ENCODE measurements at places on chromosomes 1 and 21. TPM values are rescaled to one million over a fixed set of nuclear protein-coding genes. Genes with fewer than 3 reads are reported as not detected.
A peak's percentile ranks its signal among the peaks of the same experiment; 100 is the strongest.

The TMEM200B gene
- total RNA-seq: 0.57 TPM

The CELA2B gene
- total RNA-seq: 0.28 TPM

The CRABP2 gene
- total RNA-seq: 20.7 TPM

The TAF12 gene
- 49.5 TPM for total RNA-seq

The DAB1 gene
- 0.09 TPM for total RNA-seq

The OR2L5 gene
- total RNA-seq: 0.05 TPM

The LYSMD1 gene
- total RNA-seq: 11.9 TPM

The BTBD8 gene
- 2.9 TPM for total RNA-seq

The ESPN gene
- 1.0 TPM for total RNA-seq

The VANGL2 gene
- total RNA-seq: 2.0 TPM

The RNF115 gene
- total RNA-seq: 8.8 TPM

The VHLL gene
- total RNA-seq: not detected

- no peaks in the 10 kb centered on the region for H3K4me1 ChIP-seq
- H3K36me3 ChIP-seq: no peaks in the 10 kb centered on the region
- H3K4me3 ChIP-seq: no peak overlapping the region
- H3K27me3 ChIP-seq: no peaks in the 10 kb centered on the region
Measured at GRCh38 chr1:27504588-27505419, 14.8 kb upstream of the WASF2 start.

DNA sequence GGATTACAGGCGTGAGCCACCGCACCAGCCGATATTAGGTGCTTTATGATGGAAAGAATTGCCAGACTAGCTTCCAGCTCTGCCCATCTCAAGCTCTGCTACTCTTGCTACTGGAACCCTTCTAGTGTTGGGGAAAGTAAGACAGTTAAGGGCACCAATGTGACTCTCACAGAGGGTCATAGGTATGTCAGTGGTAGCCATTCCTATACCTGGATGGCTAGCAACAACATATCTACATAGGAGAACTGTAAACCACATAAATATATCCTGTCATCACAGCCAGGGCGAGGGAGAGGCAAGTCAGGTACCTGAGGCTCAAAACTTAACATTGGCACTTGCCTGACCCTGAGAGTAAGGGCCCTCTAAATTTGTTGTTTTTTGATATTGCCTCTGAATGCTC lies 1.7 kb upstream of the RHOU start:
- peaks cover 10% of the 10 kb centered on the region for H3K4me1 ChIP-seq
- H3K27me3 ChIP-seq: peaks cover 7% of the 10 kb centered on the region
- no peak overlapping the region for H3K4me3 ChIP-seq
- no peak overlapping the region for H3K27ac ChIP-seq
- no peak for DNase-seq
- H3K36me3 ChIP-seq: no peaks in the 10 kb centered on the region

DNA sequence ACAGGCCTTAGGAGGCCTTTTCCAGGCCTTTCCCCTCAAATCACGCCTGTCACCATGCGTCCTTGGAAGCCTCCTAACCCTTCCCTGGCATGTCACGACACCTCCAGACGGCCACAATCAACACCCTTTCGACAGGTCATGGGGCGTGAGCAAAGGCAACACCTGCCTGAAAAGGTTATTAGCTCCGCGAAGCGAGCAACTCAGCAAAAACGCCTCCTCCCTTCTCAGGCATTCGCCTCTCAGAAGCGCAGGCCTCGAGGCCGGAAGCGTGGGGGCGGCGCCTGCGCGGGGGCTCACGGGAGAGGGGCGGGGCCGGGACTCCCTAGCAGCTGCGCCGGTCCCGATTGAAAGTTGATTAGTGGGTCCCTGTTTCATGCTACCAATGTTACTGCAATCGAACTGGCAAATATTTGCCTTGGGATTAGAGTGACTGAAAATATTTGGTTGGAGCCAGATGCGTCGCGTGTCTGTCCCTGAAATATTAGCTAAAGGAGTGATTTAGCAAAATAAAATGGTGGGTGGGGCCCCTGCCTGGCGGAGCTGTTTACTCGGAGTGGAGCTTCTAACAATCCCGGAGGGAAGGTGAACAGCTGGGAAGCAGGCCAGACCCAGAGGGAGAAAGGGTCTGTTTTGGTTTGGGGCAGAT lies 44.9 kb downstream of the GFI1 start:
- no peak overlapping the region for H3K27ac ChIP-seq
- H3K4me1 ChIP-seq: peaks cover 6% of the 10 kb centered on the region
- no peaks in the 10 kb centered on the region for H3K36me3 ChIP-seq
- no peaks in the 10 kb centered on the region for H3K27me3 ChIP-seq

GRCh38 chr1:23575226-23575810 lies 16.0 kb upstream of the ID3 start:
- peaks cover 57% of the 10 kb centered on the region for H3K4me1 ChIP-seq
- H3K27me3 ChIP-seq: no peaks in the 10 kb centered on the region
- DNase-seq: no peak
- H3K27ac ChIP-seq: no peak overlapping the region
- H3K36me3 ChIP-seq: no peaks in the 10 kb centered on the region

GRCh38 chr1:40783001-40783905 lies at the start of gene KCNQ4:
Gene KCNQ4 (plus strand): TSS chr1:40783787. CDS start chr1:40784094, 307 bp downstream.
- no peak for DNase-seq
- H3K36me3 ChIP-seq: no peaks in the 10 kb centered on the region
- H3K4me1 ChIP-seq: peaks cover 10% of the 10 kb centered on the region
- peak within 1 kb of the TSS; percentile 53 for H3K4me3 ChIP-seq
- H3K27me3 ChIP-seq: peaks cover 30% of the 10 kb centered on the region

GRCh38 chr1:22398656-22399420 lies 52.8 kb upstream of the ZBTB40 start:
- no peak for DNase-seq
- H3K36me3 ChIP-seq: no peaks in the 10 kb centered on the region
- H3K4me1 ChIP-seq: no peaks in the 10 kb centered on the region
- no peak overlapping the region for H3K4me3 ChIP-seq

GRCh38 chr1:163273766-163274441 lies 47.9 kb upstream of the NUF2 start:
- H3K4me3 ChIP-seq: no peak overlapping the region
- no peak for DNase-seq
- no peaks in the 10 kb centered on the region for H3K36me3 ChIP-seq
- no peak overlapping the region for H3K27ac ChIP-seq
- no peaks in the 10 kb centered on the region for H3K27me3 ChIP-seq

DNA sequence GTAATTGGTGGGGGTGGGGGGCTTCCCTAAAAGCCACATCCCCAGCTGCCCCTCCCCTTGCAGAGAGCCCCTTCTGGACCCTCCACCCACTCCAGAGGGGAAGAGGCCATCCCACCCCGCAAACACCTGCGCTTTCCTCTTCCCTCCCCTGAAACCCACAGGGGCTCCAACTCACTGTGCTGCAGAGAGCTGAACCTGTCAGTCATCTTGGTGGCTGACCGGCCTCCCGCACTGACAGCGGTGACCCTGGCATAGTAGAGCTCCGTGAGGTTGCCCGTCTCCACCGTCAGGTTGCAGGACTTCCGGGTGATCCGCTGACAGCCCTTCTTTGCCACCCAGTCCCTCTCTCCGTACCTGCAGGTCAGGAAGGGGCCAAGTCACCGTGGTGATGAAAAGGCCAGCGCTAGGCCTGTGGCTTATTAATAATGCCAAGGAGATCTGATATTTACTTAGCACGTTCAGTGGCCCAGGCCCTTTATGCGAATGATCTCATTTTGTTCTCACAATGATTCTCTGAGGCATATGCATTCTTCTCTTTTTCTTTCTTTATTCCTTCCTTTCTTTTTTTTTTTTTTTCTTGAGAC lies 5.9 kb downstream of the IL22RA1 start:
- no peak overlapping the region for H3K4me3 ChIP-seq
- no peaks in the 10 kb centered on the region for H3K27me3 ChIP-seq

GRCh38 chr1:23692308-23692871 lies 784 bp downstream of the RPL11 start:
- no peak for DNase-seq

DNA sequence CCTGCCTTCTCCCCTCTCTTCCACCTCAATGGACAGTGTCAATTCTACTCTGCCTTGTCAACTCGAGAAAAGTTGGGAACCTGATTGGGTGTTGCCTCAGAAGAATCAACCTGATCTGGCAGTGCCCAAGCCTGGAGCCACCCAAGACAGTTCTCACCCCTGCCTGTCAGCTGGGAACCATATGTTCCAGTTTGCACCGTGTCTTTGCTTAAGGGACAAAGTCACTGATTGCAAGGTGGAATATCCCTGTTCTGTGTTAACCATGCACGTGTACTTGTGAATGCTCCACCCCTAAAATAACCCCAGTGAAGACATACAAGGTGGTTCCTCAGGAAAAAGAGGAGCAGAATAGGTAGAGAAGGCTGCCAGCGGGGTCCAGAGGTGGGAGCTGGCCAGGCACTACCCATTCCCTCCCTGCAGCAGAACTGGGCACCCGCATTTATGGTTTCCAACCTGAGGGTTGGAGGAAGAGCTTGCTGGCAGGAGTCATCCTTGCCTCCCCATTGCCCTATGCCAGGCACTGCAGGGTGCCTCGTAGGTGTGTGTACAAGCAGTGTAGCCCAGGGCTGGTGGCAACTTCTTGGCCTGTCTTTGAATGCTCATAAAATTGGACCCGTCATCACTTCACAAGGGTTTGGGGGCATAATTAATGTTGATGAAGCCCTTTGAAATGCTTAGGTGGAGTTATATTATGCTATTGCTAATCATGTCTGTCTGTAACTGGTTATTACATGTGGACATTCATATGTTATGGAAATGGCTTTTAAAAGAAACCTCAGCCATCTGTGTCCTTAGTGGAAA lies 11.3 kb downstream of the NIPAL3 start:
- DNase-seq: no peak
- peaks cover 4% of the 10 kb centered on the region for H3K4me1 ChIP-seq
- no peaks in the 10 kb centered on the region for H3K27me3 ChIP-seq
- H3K27ac ChIP-seq: no peak overlapping the region
- H3K4me3 ChIP-seq: no peak overlapping the region

GRCh38 chr1:239189998-239190512 lies 196.3 kb upstream of the CHRM3 start:
- no peak overlapping the region for H3K27ac ChIP-seq
- no peaks in the 10 kb centered on the region for H3K4me1 ChIP-seq
- H3K27me3 ChIP-seq: no peaks in the 10 kb centered on the region
- DNase-seq: no peak

GRCh38 chr1:109547463-109548320 lies 723 bp upstream of the GNAI3 start:
- H3K27me3 ChIP-seq: no peaks in the 10 kb centered on the region
- H3K27ac ChIP-seq: peak overlapping the region; percentile 97
- no peaks in the 10 kb centered on the region for H3K36me3 ChIP-seq
- H3K4me3 ChIP-seq: peak overlapping the region; percentile 77

DNA sequence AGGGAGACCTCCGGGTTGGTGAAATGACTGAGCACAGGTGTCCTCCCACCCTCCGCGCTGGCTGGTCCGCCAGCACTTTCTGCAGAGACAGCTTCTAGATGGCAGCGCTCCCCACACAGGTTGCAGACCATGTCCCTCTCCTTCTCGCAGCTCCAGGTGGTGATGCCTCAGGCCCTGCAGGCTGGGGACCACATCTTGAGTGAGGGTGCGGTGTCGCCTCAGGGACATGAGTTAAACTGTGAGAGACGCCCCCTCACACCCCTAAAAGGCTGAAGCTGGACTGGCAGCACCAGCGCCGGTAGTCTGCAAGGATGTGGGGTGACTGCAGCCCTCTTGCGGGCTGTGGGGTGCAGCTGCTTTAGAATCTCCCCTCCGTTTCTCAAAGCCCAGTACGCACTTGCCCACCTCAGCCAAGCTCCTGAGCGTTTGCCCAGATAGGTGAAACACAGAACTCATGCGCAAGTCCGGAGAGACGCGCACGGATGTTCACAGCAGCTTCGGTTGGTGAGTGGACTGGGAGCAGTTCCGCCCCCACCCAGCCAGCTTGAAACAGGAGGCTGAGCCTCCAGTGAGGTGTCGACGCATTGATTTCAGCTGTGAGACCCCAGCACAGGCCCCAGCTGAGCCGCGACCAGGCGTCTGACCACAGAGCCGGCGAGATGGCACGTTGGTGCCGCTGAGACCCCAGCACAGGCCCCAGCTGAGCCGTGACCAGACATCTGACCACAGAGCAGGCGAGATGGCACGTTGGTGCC lies 28.6 kb downstream of the COL6A1 start:
- no peaks in the 10 kb centered on the region for H3K27me3 ChIP-seq
- DNase-seq: no peak
- H3K4me1 ChIP-seq: no peaks in the 10 kb centered on the region

DNA sequence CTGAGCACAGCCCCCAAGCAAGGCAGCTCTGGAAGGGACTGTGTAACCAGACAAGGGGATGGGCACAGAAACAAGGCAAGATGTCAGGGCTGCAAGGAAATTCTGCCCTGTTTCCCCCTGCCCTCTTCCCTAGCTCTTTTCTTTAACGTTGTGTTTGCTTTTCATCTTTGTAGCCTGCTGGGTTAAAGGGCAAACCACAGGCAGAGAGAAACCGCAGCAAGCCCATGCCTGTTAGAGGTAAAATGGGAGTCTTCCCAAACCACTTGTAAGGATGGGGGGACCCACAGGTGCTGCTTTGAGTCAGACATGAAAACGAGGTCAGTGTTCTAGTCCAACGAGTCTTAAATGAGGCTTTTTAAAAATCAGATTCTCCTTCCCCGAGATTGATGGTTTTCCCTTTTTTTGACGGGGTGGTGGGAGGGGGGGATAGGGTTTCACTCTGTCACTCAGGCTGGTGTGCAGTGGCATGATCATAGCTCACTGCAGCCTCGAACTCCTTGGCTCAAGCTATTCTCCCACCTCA lies 13.3 kb downstream of the TGFBR3 start:
- H3K36me3 ChIP-seq: no peaks in the 10 kb centered on the region
- no peak overlapping the region for H3K4me3 ChIP-seq
- H3K27me3 ChIP-seq: peaks cover 28% of the 10 kb centered on the region
- H3K4me1 ChIP-seq: peaks cover 32% of the 10 kb centered on the region
- DNase-seq: peak; percentile 71
- no peak overlapping the region for H3K27ac ChIP-seq

DNA sequence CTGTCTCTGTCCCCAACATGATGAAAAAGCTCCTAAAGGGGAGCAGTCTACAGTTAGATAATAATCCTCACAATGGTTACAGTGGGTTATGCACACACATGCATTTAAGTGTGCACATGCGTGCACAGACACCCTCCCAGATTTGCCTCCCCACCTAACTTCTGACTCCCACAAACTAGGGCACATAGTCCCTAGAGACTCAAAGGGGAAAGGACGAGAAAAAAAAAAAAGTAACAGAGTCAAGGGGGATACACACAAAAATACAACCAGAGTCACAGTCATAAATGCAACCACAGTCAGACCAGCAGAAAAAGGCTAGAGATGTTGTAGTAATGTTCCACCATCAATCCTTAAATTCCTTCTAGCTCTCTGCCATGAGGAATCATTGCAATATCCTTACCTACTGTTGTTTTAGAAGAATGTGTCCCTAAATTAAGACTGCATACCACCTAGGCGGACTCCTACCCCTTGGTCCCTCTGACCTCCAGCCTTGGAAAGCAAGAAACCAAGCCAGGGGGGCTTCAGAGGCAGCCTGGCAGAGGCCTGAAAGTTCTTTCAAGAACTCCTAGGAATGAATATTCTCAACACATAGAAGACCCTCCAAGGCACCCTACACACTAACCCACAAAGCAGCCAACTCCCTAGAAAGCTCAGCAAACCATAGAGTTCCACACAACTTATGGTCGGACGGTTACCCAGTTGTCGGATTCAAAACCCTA lies 1.3 kb downstream of the CRTC2 start:
- peak overlapping the region; percentile 88 for H3K27ac ChIP-seq
- H3K27me3 ChIP-seq: no peaks in the 10 kb centered on the region
- DNase-seq: no peak
- H3K36me3 ChIP-seq: peaks cover 48% of the 10 kb centered on the region
